Keratinocyte (primary cell): ENCODE measurements at places on chromosomes 12 and 14.

DNA sequence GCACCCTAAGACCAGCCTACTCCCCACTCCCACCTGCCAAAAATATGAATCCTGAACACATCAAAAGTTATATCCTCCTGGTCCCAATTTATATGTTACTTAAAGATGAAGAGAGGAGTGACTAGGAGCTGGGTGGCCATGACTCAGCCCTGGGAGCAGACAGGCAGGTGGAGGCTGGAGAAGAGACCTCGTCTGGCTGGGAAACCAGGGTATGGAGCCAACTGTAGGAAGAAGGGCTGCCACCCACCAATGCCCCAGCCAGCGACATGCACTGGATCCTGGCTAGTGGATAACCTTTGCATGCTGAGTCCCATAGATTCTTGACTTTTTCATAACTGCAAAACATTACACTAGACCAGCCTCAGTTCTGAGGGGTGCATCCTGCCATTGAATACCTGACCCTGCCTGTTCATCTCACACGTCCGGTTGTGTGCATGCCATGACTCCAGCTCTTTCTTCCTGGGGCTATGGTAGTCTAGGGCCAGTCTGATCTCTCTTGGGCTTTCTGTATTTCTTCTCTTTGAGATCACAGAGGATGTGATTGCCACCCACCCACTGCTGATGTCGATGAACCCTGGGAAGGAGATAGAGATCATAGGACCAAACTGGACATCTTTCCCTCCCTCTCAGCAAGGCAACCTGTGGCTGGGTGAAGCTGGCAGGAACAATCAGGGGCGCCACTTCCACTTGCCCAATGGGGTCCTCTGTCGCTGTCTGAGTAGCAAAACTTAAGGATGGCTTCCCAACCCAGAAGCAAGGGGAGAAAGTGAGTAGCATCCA lies 69.6 kb upstream of the DDX11 start:
- no peak for DNase-seq

DNA sequence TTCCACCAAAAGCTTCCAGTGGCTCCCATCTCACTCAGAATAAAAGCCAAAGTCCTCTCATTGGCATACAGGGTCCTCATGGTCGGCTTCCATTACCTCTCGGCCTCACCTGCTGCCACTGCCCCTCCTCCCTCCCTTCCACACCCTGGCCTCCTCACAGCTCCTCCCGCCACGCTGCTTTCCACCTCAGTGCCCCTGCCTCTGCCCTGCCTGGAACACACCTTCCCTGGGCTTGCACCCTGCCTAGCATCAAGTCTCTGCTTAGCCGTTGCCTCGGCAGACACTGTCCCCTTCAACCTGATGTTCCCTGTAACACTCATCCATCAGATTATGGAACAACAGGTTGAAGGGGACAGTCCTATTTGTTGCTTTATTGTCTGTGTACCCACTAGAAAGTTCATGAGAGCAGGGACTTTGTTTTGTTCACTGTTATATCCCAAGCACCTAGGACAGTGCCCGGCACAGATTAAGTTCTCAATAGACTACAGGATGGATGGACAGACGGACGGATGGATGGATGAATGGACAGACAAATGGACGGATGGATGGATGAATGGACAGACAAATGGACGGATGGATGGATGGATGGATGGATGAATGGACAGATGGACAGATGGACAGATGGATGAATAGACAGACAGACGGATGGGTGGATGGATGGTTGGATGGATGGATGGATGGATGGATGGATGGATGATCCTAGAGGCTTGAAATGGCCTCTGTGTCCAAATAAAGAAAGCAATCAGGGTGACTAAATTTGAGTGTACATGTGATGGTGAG lies 14.9 kb downstream of the FIGNL2 start:
- DNase-seq: no peak

DNA sequence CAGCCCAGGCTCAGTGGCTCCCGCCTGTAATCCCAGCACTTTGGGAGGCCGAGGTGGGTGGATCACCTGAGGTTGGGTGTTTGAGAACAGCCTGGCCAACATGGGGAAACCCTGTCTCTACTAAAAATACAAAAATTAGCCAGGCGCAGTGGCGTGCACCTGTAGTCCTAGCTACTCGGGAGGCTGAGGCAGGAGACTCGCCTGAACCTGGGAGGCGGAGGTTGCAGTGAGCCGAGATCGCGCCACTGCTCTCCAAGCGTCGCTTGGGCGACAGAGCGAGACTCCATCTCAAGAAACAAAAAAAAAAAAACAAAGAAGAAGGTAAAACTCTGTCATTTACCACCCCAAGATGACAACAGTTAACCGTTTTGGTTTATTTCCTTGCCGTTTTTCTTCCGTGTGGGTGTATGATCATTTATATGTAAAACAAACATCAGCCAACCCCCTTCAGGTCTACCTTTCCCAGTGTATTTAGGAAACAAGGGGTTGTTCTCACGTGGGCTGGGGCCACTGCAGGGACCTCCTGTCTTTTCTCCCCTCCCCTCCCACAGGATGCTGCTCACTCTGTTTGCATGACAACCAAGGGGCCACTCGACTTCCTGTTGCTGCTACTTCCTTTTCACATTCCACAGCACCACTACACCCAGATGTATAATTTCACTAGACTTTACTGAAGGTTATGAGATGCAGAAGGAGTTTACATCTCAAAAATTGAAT lies 13.6 kb downstream of the TTC9 start:
- DNase-seq: no peak

- DNase-seq: no peak
Measured at GRCh38 chr14:105887692-105888091, 361.3 kb downstream of the TMEM121 start.

GRCh38 chr12:131636266-131636665 lies 74.6 kb upstream of the SFSWAP start:
- no peak for DNase-seq

- no peak for DNase-seq
Measured at GRCh38 chr14:103862393-103862782, 15.0 kb upstream of the PPP1R13B start.

GRCh38 chr12:101761350-101761749 lies 22.1 kb upstream of the SYCP3 start:
- DNase-seq: no peak

DNA sequence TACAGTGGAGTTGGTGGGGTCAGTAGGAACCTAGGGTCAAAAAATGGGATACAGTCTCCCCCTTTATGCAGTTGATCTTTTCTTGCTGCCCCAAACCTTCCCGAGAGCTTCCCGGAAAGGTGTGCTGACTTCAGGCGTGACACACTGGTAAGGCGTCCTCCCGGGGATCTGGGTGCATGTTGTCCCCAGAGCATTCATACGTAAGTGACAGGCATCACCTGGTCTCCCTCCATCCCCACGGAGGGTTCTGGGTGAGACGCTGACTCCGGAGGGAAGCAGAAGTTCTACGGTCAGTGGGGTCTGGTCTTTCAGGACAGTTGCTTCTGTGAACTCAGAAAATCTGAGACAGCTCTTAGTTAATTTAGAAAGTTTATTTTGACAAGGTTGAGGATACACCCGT lies 159.6 kb upstream of the RTL1 start:
- DNase-seq: no peak

DNA sequence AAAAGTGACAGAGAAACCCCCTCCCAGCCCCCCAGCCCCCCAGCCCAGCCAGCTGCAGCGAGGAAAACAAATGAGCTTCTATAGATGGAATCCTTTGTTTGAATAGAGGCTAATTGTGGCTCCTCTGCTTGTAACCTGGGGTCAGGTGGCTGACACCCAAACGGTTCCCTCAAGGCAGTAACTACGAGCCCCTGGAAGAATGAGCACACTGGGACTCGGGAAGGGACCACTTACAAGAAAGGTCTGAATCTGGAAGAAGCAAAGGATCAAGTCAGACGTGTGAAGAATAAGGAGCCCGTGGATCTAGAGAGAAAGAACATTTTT lies 108.7 kb upstream of the FUT8 start:
- no peak for DNase-seq

- no peak for DNase-seq
Measured at GRCh38 chr12:89706986-89707702, 1.5 kb downstream of the ATP2B1 start.

GRCh38 chr14:87045956-87046355 lies 947.0 kb downstream of the GALC start:
- DNase-seq: no peak
